Fibroblast of gingiva (primary cell): ENCODE measurements at places on chromosomes 11 and 22.
A peak's percentile ranks its signal among the peaks of the same experiment; 100 is the strongest.

GRCh38 chr11:22666688-22667439, 453 bp downstream of the GAS2 start:
- DNase-seq = peak; percentile 5

DNA sequence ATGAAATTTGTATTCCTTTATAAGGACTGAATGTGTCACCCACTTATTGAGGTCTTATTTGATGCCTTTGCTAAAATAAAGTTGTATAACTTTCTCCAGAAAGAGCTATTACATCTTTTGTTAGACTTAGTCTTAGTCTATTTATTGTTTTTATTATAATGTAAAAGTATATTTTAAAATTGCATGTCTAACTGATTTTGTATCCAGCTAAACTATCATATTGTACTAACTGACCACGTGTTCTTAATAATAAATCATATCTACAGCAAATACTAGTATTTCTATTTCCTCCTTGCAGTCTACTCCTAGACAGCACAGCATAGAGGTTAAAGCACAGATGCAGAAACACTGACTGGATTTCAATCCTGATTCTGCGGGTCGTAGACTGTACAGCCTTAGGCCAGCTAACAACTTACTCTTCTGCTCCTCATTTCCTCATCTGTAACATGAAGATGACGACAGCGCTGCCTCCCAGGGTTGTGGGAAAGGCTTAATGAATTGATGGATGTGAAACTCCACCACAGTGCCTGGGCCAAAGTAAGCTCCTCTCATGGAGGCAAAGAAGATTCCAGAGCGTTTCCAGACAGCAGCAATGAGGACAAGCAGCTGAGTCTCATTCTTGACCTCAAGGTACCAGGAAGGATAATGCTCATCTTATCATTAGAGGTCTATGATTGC, 13.2 kb downstream of the IFITM10 start:
- DNase-seq = no peak

- no peak for DNase-seq
Observed at GRCh38 chr11:80967649-80968048, 1526.8 kb upstream of the TENM4 start.

DNA sequence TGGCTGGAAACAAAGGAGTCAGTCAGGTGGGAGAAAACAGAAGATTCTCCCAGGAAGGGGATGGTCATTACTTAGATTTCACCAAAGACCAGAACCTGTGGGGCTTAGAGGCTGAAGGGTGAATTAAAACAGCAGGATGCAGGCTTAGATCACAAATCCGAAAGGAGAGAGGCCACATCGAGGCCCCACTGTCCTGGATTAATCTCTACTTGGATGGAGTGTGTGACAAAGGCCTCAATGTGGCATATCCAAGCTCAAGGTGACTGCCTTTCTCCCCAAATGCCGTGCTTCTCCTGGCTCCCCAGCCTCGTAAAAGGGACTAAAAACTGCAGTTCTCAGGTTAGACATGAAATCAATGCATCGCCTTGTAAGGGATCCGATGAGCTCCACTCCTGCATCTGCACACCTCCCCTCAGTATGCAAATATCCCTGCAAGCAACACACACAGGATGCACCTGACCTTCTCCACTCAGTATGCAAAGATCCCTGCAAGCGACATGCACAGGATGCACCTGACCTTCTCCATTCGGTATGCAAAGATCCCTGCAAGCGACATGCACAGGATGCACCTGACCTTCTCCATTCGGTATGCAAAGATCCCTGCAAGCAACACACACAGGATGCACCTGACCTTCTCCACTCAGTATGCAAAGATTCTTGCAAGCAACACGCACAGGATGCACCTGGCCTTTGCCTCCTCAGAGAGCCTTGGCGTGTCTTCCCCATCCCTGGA, 447.4 kb downstream of the BRD1 start:
- no peak for DNase-seq

- DNase-seq = peak; percentile 65
Observed at GRCh38 chr11:66619080-66619554, 2.7 kb downstream of the RBM14 start.

GRCh38 chr11:109946322-109946846, 146.8 kb upstream of the ZC3H12C start:
- peak; percentile 95 for DNase-seq

- no peak for DNase-seq
Observed at GRCh38 chr11:3162410-3163240, 2.5 kb downstream of the OSBPL5 start.

GRCh38 chr11:2885017-2885677, 428 bp downstream of the CDKN1C start:
- DNase-seq = peak; percentile 38

DNA sequence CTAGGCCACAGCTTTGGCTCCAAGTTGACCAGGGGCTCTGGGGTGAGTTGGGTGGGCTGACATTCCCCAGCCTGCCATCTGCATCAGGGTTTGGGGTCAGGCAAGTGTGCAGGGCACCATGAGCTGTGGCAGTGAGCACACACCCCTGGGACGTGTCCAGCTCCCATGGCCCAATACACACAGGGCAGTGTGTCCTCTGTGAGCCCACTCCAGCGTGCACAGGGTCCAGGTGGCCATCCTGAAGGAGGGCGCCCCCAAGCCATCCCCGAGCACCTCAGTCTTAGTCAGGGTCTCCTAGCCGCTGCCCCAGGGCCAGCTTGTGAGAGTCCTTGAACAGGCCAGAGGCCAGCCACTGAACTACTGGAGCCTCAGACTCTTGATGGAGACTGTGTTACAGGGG, 1.2 kb upstream of the FGF3 start:
- no peak for DNase-seq

DNA sequence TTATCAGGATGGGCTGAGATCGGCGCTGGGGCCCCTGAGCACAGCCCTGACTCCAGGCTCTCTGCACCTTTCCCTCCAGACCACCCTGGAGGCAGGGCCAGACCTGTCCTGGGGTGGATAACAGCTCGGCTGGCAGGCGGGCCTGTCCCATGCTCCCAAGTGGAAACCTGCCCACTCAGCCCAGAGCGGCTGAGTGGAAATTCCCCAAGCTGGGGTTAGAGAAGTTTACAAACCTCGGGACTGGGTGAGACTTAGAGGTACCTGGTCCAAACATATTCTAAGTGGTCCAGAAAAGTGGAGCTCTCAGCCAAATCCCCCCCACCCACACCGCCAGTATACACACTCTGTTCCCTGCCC, 4.8 kb upstream of the FXYD2 start:
- no peak for DNase-seq

GRCh38 chr11:70071996-70072395, 6.1 kb upstream of the ANO1 start:
- no peak for DNase-seq

GRCh38 chr11:67116758-67117105, 2.3 kb upstream of the KDM2A start:
- no peak for DNase-seq

DNA sequence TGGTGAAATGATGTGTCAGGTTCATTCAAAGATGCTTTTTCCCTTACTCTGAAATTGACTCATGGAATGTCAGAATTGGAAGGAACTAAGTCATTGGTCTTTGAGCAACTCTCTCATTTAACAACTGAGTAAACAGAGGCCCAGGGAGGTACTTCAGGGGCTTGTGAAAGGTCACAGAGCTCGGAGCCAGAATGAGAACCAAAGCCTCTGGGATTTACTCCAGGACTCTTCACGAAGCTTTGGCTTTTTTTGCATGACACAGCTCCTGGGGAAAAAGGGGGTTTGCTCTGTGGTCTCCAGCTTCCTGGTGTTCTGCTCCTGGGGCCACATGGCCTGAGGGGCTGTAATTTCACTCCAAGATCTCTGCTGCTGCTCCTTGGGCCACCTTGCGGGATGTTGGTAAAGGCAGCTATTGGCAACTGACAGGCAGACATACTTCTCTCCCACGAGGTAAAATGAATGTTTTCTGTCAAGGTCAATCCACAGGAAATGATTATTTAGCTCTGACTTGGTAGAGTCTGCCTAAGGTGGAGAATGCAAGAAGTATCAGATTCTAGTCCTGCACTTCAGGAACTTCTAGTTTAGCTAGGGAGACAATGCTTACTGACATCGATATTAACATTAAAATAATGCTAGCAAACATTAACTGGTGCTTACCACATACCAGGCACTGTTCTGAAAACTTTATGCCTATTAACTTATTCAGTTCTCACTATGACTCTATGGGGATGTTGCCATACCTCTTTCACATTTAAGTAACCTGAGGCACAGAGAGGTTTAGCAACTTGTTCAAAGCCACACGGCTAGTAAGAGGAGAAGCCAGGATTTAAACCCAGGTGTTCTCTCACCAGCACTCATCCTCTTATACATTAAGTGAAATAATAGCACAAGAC, 16.1 kb downstream of the PKNOX2 start:
- no peak for DNase-seq

DNA sequence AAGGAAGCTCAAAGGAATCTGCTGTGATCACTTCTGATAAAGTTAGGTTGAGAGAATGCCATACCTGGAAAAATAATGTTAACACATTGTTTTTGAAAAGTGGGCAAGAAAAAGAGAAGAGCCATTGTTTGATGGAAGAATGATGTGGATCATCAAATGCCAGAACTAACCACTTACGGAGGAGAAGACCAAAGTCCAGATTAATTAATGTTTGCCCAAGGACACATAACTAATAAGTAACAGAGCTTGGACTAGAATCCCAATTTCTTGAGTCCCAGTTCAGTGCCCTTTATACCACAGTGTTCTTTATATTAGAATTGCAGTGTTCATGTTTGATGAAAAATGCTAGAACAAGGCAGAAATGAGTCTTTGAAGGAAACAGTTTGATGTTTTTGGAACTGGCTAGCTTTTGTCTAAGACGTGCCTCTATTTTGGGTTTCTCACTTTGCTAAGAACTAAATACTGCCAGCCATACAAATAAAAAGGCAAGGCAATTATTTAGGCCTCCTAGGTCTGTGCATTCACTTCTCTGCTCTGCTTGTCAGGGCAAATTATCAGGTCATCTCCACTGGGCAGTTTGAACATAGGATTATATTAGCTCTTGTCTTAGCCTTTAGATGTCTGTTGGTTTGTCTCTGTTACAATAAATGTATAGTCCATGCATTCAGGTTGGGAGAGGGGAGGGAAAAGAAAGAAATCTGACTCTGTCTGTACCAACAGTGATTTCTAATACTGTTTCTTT, 72.3 kb downstream of the TRIM44 start:
- no peak for DNase-seq

DNA sequence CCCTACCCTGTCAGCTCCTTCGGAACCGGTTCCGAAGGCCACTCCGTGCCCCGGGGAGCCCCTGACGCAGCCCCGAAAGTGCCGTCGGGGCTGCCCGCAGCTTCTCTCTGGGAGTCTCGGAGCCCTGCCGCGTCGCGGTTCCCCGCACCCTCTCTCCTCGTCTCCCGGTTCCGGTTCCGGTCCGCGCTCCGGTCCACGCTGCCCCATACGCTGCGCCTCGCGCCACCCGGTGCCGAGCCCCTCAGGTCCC, 618 bp downstream of the MTA2 start:
- DNase-seq = no peak

- DNase-seq = peak; percentile 70
Observed at GRCh38 chr11:102287964-102288724, 29.1 kb upstream of the BIRC3 start.

DNA sequence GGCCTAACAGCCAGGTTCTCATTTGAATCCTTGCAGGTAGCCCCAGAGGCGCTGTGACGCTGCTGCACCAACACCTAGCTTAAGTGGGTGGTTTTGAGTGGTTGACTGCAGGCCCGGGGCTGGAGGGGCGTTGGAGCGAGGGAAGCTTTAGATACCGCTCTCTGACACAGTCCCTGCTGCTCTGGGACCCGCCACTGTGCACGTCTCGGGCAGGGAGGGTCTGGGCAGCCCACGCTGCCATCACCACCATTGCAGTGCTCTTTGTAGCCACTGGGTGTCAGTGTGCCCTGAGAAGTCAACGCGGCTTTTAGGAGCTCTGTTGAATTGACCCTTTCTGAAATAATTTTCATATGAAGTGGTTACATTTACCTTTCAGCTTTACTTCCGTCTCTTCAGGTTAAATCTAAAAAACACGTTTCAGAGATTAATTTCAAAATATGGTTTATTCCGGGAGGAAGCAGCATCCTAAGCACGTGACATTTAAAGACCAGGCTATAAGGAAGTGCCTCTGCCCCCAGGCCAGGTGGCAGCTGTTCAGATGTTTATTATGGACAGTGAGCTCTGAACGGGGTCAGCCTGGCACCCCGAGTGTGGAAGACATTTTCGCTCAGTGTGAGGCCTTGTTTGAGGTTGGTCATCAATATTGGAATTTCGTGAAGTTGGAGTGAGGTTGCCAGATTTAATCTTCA, 30.9 kb upstream of the PARVB start:
- DNase-seq = peak; percentile 36

DNA sequence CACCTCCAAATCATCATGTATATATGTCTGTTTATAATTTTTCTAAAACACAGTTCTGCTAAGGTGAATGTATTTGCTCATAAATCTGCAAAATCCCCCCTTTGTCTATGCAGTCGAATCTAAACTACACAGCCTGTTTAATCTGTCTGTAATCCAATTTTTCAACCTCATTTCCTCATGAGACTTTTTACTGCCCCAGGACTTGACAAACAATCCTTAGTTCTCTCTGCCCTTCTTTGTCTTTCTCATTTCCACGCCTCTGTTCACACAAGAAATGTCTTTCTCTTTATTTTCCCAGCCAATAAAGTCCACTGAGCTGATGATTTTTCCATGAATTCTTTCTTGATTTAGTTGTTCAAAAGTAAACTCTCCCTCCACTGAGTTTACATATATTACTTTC, 1154.3 kb downstream of the FAM181B start:
- DNase-seq = no peak

- no peak for DNase-seq
Observed at GRCh38 chr11:2580061-2580421, 119.8 kb downstream of the KCNQ1OT1 start.

GRCh38 chr11:123905826-123906225, 3.9 kb downstream of the OR8D4 start:
- DNase-seq = no peak

DNA sequence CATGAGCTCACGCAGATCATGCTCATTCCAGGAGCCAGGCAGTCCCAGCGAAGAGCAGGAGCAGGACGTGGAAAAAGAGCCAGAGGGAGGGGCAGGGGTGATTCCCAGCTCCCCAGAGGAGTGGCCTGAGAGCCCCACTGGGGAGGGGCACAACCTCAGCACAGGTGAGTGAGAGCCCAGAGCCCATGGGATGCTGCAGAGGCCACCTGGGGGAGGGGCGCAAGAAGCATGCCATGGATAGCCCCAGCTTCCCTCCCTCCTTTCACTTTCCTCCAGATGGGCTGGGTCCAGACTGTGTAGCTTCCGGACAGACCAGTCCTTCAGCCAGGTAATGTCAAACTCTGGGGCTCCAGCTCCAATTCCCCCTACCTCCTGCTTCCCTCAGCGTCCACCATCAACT, 6.2 kb downstream of the SMTNL1 start:
- DNase-seq = no peak

GRCh38 chr11:132137289-132137980, 767.0 kb downstream of the NTM start:
- DNase-seq = no peak

DNA sequence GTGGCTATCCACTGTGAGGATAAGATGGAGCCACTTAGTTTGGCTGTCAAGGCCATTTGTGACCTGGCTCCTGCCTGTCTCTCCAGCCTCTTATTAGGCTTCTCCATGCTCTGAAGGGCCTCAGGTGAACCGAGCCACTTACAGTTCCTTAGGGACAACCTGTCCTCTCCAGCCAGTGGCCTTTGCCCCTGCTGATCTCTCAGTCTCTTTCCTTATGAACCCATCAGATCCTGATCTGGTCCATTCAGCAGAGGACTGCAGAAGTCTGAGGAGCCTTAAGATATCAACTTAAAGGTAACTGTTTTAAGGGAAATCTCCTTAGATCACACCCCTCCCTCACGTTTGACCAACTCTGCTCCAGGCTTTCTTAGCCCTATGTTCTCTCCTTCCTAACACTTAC, 2.4 kb downstream of the DUSP18 start:
- no peak for DNase-seq
